Dorsolateral prefrontal cortex (tissue), 122 donors: ENCODE measurements at places on chromosomes 3 and 15.

- DNase-seq: no peak
These were observed 25.6 kb downstream of the CDCP1 start for GRCh38 chr3:45120359-45121158.

- no peak for DNase-seq
These were observed 62.8 kb upstream of the KY start for GRCh38 chr3:134713671-134714070.

GRCh38 chr15:40283615-40284300 lies 894 bp upstream of the ANKRD63 start:
- no peak for DNase-seq

DNA sequence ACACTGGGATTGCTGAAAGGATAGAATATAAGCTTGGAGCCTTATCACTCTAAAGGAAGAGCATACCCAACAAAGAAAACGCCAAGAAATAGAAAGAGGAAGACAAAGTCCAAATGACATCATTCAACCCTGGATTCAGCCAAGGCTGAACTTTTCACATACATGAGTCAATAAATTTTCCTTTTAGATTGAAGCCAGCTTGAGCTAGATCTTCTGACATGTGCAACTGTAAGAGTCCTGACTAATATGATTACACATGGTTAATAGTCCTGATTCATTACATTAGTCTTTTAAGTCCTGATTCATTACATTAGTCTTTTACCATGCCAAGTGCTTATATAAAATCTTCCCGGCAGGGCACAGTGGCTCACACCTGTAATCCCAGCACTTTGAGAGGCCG lies 13.6 kb upstream of the DENND6A start:
- DNase-seq: no peak

GRCh38 chr15:62244762-62245161 lies 79.7 kb upstream of the C2CD4B start:
- no peak for DNase-seq

GRCh38 chr3:126926684-126927400 lies 56.1 kb upstream of the PLXNA1 start:
- peak; percentile 56 for DNase-seq

DNA sequence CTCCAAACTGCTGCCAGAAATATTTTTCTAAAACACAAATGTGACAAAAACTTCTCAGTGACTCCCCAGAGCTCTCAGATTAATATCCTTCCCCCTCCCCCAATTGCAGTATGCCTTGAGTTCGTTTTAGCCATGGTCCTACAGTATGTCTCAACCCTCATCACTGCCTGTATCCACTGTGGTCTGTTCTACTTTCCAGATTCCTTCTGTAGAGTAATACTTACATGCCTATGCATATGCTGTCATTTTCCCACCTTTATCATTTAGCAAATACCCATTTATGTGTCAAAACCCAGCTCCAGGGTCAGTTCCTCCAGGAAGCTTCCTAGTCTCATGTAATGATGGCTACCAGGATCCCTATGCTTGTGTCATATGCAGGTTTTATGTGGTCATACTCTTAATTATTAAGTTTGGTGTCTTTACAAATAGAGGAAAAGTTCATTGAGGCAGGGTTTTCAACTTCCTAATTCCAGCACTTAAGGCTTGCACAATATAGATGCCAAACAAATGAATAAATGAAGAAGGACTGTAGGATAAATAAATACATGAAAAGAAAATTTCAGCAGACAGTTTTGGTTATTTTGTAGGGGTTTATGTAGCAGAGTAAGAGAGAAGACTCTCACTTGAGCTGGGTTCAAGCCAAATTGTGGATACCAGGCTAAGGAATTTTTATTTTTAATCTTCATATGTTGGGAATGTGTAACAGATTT lies 170.8 kb downstream of the ALCAM start:
- no peak for DNase-seq

- DNase-seq: no peak
These were observed 116.4 kb downstream of the SENP2 start for GRCh38 chr3:185702262-185703225.

- DNase-seq: no peak
These were observed 21.1 kb upstream of the IQCF6 start for GRCh38 chr3:51799879-51800749.

DNA sequence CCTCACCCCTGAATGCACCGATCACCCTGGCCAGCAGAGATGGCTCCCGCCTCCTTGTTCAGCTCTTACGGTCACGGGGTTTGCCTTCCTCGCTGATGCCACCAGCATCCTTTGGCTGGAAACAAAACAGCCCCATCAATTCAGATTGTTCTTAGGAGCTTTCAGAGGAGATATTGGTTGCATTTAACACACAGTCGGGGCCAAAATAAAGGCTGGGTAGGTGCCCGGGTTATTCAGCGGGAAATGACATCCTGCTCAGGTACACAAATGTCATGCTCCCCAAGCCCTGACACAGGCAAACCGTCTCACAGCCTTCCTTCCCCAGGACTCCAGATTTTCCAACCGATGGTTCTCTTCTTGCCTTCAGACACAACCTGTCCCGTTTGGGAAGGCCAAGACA lies 62.4 kb upstream of the MEF2A start:
- no peak for DNase-seq

DNA sequence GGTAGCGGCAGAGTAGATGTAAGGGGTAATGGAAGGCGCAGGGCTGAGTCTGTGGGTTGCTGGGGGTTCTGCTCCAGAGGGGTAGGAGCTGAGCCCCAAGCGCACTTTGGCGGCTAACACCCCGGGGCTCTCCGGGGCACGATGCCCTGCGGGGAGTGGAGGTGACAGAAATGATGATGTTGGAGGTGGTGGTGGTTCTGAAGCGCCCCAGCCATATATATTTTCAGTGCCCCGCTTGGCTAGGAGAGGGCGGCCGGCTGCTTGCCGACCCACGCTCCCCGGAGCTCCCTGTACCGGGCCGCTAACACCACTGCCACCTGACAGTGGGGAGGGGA lies 9.7 kb downstream of the ZIC4 start:
- DNase-seq: no peak

DNA sequence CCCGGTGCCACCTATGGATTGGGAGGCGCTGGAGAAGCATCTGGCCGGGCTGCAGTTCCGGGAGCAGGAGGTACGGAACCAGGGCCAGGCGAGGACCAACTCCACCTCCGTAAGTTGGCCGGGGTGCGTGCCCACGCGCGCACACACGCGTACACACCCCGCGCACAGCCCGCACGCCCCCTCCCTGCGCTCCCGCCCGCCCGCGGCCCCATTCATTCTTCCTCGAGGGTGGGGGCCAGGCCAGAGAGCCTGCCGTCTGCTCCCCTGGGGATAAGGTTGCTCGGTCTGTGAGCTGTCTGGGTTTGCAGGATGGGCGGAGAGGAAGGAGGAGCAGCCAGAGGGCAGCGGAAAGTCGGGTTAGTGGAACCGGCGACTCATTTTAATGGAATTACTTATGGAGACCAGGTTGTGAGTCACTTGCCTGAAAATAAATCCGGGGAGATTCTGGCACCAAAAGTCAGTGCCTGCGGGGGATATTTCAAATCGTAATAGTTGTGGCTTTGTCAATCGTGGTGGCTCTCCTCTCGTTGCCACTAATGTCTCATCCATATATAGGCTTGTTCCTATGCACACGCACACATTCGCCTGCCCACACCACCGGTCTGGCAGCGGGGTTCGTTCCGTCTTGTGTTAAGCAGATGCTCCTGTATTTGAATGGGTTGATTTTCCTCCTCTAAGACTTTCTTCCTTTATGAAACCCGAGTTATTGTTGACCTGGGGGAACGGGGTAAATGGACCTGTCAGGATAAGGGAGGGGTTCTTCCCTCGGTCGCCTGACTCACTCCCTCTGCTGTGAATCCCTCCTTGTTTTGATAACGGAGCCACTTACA lies 223.4 kb upstream of the IL12A start:
- DNase-seq: peak; percentile 76

- DNase-seq: no peak
These were observed 20.2 kb upstream of the IMPG2 start for GRCh38 chr3:101340591-101340990.

DNA sequence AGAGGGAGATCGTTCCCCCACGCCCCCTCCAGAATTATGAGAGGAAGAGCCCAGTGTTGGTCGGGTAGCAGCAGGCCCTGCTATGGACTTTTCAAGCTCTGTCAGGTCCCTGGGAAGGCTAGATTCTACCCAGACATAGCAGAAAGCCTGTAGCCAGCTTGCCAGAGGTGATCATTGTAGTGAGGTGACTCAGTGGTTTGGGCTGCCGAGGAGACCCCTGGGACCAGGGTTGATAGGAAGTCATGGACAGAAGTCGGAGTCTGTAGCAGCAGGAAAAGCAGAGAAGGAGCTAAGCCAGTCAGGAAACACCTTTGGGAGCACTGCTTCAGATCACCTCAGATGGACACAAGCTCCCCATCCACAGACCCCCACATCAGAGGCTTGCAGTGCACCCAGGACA lies 67.7 kb downstream of the CCNL1 start:
- DNase-seq: no peak
